ENCODE measurements at places on chromosomes 1 and 21. TPM values are rescaled to one million over a fixed set of nuclear protein-coding genes. Genes with fewer than 3 reads are reported as not detected.

SPRR1A gene
- not detected for total RNA-seq

KCNQ4 gene
- total RNA-seq, result 1.9 TPM

SH3BGRL3 gene
- 16.6 TPM for total RNA-seq

FCMR gene
- not detected for total RNA-seq

CD53 gene
- total RNA-seq, result 7.2 TPM

NBPF6 gene
- not detected for total RNA-seq

ALG6 gene
- total RNA-seq, result 57.0 TPM
